ENCODE measurements at places on chromosomes 7 and 10.

- DNase-seq, result no peak
Observed at GRCh38 chr7:50327443-50327842, 22.9 kb downstream of the IKZF1 start.

GRCh38 chr7:39324139-39324760, 242.0 kb upstream of the YAE1 start:
- DNase-seq, result no peak

GRCh38 chr10:21515361-21516241, 9.9 kb downstream of the SKIDA1 start:
- DNase-seq, result no peak

DNA sequence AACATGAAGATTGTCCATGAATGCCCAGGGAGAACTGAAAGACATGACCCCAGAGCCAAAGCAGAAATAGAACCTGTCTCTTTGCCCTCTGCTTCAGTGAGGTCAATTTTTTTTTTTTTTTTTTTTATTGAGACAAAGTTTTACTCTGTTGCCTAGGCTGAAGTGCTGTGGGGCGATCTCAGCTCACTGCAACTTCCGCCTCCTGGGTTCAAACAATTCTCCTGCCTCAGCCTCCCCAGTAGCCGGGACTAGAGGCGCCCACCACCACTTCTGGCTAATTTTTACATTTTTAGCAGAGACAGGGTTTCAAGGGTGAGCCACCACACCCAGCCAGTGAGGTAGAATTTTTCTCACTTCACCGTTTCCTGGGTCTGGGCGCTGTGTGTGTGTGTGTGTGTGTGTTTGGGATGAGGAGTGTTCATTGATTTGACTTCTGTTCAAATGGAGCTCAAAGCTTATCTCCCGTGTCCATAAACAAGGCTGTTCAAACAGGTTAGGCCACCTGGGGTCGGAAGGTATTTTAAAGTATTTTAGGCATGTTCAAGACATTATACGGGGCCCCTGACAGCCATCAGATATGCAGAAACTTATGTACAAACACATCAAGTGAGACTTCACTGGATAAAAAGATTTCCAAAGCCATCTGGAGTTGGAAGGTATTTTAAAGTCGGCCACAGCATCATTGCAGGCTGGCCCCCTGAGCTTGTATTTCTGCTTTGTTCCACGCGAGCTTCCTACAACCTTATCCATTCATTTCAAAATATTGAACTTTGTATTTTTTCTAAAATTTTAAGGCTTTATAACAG, 93.8 kb downstream of the MAP3K8 start:
- no peak for DNase-seq

GRCh38 chr10:106534441-106534840, 630.1 kb downstream of the SORCS1 start:
- DNase-seq, result no peak

DNA sequence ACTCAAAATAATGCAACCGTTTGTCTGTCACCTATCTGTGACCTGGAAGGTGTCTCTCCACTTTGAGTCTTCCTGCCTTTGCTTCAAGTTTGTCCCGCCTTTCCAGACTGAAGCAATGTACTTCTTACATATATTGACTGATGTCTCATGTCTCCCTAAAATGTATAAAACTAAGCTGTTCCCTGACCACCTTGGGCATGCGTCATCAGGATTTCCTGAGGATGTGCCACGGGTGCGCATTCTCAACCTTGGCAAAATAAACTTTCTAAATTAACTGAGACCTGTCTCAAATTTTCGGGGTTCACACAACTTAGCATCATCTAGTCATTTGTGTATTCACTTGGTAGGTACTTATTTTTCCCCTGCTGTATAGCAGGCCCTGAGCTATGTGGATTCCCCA, 65.3 kb upstream of the JCAD start:
- DNase-seq, result no peak

- no peak for DNase-seq
Observed at GRCh38 chr10:81600185-81600584, 274.8 kb upstream of the NRG3 start.

GRCh38 chr7:3321206-3321605, 20.2 kb downstream of the SDK1 start:
- DNase-seq, result no peak

- no peak for DNase-seq
Observed at GRCh38 chr7:27204851-27205322, 5.0 kb upstream of the HOXA13 start.
